Stimulated activated CD8-positive, alpha-beta memory T cell treated with anti-CD3 and anti-CD28 coated beads, Interleukin-15, amount 100 ng/mL, for 48 hours (primary cell): ENCODE measurements at places on chromosomes 5 and 9.

DNA sequence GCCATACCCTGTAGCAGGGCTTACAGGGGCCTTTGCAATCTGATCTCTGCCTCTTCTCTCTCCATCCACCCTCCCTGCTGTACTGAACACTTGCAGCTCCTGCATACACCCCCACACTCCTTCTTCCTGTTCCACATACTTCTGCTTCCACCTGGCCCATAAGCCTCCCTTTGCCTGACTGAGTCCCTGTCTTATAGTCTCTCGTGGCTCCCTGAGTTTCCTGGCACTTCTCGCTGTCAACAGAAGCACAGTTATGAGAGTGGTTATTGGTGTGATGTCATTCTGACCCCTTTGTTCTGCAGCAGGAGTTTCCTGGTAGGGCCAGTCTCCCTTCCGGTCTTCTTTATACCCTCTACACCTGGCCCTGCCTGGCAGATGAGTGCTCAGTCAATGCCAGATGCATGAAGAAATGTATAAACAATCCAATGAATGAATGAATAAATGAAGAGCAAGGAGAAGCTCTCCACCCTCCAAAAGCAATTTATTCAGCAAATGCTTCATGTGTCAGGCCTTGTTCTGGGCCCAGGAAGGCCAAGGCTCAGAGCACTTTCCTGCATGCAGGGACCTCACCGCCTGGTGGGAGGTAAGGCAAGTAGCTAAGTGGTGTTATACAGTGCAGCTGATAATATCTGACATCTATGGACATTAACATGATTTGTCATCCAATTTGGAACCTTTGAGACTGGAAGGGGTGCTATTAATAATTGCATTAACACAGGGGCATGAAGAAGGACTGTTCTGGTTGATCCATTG, 20.5 kb upstream of the CSF1R start:
- no peak for DNase-seq

DNA sequence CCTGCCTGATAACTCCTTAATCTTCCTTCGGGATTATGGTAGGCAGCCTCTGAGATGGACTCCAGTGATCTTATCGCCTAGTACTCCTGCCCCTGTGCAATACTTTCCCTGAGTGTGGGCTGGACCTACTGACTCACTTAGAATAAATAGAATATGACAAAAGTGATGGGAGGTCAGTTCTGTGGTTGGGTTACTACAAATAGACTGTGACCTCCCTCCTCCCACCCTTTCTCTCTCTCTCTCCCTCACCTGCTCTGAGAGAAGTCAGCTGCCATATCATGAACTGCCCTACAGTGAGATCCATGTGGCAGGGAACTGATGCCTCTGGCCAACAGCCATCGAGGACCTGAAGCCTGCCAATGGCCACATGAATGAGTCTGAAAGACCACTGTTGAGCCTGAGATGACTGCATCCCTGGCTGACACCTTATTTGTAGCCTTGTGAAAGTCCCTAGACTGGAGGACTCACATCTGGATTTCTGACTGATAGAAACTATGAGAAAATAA, 31.7 kb downstream of the NRG2 start:
- no peak for DNase-seq

GRCh38 chr9:9917400-9917799, 695.4 kb downstream of the PTPRD start:
- no peak for DNase-seq

DNA sequence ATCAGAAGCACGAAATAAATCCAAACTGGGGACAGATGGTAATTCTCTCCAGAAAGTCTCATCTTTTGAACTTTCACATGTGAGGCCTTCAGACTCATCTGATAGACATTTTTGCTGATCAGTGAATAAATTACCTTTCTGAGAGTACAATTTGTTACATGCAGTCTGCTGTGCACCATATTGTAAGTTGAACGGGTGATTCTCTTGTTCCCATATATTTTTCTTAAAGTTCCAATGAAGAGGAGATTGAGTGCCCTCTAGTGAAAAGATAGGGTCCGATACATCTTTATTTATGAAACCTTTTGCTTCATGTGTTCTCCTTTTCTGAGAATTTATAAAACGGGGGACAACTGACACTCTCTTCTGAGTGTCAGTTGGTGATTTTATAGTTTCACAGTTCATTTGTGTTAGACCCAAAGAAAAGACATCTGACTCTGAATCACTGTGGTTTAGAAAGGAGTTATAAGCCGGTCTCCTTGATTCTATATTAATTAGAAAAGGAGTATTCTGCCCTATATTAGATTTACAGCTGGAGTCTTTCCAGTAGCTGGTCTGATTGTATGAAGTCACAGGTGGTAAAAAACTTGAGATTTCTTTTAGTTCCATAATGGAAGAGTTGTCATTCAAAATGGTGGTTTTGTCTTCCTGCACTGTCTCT, 30.4 kb downstream of the GNG10 start:
- DNase-seq = no peak

DNA sequence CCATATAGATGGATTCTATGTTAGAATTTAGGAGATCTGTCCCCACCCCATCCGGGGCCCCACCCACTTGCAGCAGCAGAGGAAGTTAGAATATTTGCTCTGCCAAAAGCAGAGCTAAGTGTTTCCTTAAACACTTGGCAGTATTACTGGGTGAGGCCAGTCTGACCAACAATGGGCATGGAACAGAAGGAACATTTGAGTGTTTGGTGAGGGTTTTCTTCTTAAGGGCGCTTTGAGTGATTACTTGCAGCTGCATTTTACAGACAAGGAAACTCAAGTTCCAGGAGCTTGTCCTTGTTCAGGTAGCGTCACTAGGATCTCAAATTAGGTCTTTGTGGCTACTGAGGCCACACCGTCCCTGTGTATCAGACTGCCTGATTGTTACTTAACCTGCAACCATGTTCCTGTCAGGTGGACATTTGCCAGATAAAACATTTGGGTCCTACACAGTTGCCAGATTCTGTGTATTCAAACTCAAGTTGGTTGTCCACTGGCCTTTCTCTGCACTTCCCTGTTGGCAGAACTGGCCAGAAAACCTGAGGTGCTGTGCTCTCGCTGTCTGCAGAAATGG, 59.3 kb downstream of the SLC46A2 start:
- no peak for DNase-seq

- no peak for DNase-seq
Observed at GRCh38 chr5:44603496-44604272, 205.1 kb upstream of the MRPS30 start.

GRCh38 chr9:122780026-122780425, 8.7 kb upstream of the OR5C1 start:
- no peak for DNase-seq

GRCh38 chr5:39427229-39427628, 2.4 kb upstream of the DAB2 start:
- no peak for DNase-seq

GRCh38 chr5:76789991-76790581, 28.7 kb upstream of the F2RL1 start:
- DNase-seq = no peak

GRCh38 chr5:219991-220390, 1.9 kb downstream of the SDHA start:
- no peak for DNase-seq

GRCh38 chr9:20447291-20447690, 175.0 kb downstream of the MLLT3 start:
- no peak for DNase-seq

- no peak for DNase-seq
Observed at GRCh38 chr9:134712926-134713325, 71.3 kb downstream of the COL5A1 start.

GRCh38 chr5:57405984-57406383, 76.6 kb downstream of the ACTBL2 start:
- no peak for DNase-seq

DNA sequence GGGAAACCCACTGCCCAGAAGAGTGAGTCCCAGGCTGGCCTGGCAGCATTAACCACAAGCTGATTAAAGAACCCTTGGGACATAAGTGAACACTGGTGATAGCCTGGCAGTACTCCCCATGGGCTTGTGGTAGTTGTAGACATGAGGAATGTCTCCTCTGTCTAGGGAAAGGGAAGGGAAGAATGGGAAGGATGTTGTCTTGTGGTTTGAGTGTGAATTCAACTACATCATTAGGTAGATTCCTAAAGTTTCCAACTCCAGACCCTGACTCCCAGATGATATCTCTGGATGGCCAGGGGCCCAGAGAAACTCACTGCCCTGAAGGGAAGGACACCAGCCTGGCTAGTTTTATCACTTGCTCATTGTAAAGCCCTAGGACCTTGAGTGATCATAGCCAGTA, 1012.4 kb upstream of the COX7C start:
- no peak for DNase-seq

- no peak for DNase-seq
Observed at GRCh38 chr5:4487581-4487980, 652.5 kb upstream of the ADAMTS16 start.

DNA sequence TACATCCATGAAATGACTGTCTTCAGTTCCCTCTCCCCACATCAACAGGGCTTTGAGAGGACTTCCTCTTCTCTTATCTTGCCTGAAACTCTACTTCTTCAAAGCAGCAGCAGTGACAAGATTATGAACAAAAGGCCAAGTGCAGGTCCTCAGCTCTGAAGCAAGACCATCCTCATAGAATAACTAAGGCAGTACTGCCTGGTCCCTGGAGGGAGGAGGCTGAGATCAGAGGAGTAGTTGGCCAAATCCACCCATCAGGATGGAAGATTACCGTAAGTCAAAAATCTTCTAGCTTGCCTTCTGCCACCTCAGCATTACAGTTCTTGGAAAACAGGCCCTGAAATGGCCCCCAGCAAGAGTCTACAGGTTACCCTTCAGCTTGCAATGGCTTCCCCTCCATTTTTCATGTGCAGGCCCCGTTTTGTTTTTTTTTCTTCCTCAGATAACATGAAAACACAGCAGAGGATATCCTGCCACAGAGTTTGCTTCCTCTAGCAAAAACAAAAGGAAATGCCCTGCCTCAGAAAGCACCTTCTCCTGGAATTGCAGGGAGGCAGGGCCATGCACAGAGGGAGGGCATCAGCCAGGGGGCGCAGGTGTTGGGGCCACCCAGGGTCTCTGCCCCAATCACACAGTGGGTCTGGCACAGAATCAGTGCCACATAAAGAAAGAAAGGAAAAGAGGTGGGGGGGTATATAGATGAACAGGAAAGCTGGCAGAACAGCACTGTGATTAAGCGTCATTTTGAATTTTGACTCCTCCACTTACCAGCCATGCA, 40.0 kb downstream of the KLHL3 start:
- DNase-seq = no peak

DNA sequence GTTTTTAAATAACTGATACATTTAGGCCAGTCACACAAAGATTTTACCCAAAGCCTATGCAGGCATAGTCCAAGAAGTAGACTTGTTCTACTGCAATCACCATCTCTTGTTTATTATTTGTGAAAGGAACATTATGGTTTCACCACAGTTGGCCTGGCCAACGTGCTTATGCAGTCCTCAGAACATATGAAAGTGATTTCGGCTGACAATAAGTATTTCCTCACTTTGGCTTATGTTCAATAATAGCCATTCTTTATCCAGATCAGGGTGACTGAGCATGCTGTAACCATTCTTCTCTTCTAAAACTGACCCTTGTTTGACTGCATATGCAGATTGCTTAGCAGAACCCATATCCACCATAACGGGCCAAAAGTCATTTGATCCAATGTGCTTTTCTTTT, 76.6 kb upstream of the CCDC152 start:
- no peak for DNase-seq

- DNase-seq = no peak
Observed at GRCh38 chr5:43036409-43036808, 3.7 kb downstream of the ANXA2R start.

DNA sequence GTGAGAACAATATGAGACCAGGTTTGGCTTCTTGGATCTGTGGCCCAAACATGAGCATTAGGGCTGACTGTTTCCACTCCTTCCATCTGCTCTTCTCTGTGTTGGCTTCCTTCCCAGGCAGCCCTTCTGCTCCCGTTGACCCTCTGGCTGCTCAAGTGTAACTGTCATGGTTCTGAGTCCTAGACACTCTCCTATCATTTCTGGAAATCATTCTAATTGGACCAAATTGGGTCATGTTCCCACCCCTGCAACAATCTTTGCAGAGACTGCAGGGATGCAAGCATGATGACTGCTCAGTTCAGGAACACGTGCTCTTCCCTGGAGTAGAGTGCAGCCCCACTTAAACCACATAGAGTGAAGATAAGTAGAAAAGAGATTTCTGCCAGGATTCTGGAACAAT, 741.4 kb downstream of the TAF11L14 start:
- no peak for DNase-seq

- no peak for DNase-seq
Observed at GRCh38 chr9:104960662-104961061, 32.7 kb upstream of the ABCA1 start.

DNA sequence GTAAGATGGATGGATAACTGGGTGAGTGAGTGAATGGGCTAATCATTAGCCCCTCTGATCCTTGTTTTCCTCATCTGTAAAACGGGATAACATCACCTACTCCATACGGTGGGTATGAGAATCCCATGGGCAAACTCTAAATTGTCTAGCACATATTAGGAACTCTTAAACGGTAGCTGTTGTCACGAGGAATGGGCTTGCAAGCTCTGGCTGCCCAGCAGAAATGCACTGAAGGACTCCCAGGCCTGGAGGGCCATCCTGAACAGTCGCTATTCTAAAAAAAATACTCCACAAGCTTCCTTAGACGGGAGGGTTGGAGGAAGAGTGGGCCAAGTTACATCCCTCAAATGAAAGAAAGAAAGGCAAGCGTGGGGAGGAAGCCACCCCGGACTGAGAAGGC, 711 bp upstream of the POU4F3 start:
- DNase-seq = no peak

GRCh38 chr5:170442921-170443320, 53.8 kb upstream of the KCNMB1 start:
- DNase-seq = no peak

GRCh38 chr5:164748861-164749260, 1243.4 kb downstream of the MAT2B start:
- DNase-seq = no peak

DNA sequence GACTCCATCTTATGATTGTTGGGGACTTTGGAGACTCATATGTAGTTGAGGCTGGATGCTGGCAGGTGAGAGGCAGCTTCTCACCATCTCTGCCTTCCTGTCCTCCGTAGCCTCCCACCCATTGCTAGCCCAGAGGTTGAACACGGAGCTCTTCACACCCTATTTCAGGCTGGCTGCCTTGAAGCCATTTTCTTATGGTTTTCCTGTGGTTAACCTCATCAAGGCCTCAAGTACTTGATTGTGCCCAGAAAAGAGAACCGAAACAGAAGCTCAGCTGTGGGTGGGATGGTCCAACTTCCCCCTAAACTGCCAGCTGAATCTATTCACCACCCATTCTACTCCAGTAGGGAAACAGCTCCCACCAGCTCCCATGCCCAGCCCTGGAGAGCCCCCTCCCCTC, 102.9 kb downstream of the LIFR start:
- peak; percentile 24 for DNase-seq

DNA sequence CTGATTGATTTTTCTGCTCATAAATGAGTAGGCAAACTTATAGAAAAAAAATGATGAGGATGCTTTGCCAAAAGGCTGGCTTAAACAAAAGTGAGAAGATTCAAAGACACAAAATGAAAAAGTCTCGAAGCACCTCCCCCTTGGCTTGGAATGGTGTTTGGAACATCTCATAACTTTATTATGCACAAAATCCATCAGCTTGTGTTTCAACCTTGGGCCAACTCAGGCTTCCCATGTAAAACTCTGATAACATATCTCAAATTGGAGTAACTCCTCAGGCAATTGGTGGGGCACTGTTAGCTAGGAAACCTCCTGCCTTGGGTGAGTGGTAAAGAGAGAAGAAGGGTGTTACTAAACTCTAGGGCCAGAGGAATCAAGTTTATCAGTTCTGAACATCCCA, 176.3 kb downstream of the KIAA0825 start:
- no peak for DNase-seq
